Right lobe of liver (tissue), 6 donors: ENCODE measurements at places on chromosomes 13 and 19. TPM values are rescaled to one million over a fixed set of nuclear protein-coding genes. Genes with fewer than 3 reads are reported as not detected.

Gene NDUFB7
- 84.0 TPM for total RNA-seq

Gene GAMT
- 176 TPM for total RNA-seq

Gene GJB6
- total RNA-seq = not detected

Gene NALCN
- 0.81 TPM for total RNA-seq

Gene SERP2
- total RNA-seq = 3.2 TPM

Gene ATP4A
- not detected for total RNA-seq

Gene HAUS5
- 5.0 TPM for total RNA-seq

DNA sequence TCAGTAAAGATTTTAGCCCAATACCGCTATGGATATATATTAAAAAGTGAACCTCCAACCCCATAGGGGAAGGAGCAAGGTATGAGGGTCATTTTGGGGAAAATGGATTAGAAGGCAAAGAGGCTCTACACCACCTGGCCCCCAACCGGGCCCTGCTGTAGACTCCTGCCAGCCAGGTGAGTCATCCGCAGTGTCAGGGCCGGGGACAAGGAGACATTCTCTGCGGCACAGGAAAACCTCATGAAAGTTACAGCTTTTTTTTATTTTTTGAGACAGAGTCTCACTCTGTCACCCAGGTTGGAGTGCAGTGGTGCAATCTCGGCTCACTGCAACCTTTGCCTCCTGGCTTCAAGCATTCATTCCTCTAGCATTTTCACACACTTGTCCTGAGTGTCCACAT lies 32.0 kb downstream of the ZFR2 start:
- H3K4me1 ChIP-seq = no peaks in the 10 kb centered on the region
- no peak overlapping the region for H3K4me3 ChIP-seq
- DNase-seq = no peak
- H3K36me3 ChIP-seq = no peaks in the 10 kb centered on the region
- H3K27me3 ChIP-seq = no peaks in the 10 kb centered on the region
- H3K27ac ChIP-seq = no peak overlapping the region

- H3K27ac ChIP-seq = peak overlapping the region; percentile 47
- H3K36me3 ChIP-seq = no peaks in the 10 kb centered on the region
- H3K4me1 ChIP-seq = no peaks in the 10 kb centered on the region
- DNase-seq = no peak
- H3K4me3 ChIP-seq = no peak overlapping the region
Measured at GRCh38 chr19:10338940-10339339, 484 bp downstream of the ICAM3 start.

GRCh38 chr13:23842406-23842805 lies 46.8 kb downstream of the MIPEP start:
- no peaks in the 10 kb centered on the region for H3K4me1 ChIP-seq
- no peak for DNase-seq
- H3K36me3 ChIP-seq = no peaks in the 10 kb centered on the region
- H3K4me3 ChIP-seq = no peak overlapping the region

DNA sequence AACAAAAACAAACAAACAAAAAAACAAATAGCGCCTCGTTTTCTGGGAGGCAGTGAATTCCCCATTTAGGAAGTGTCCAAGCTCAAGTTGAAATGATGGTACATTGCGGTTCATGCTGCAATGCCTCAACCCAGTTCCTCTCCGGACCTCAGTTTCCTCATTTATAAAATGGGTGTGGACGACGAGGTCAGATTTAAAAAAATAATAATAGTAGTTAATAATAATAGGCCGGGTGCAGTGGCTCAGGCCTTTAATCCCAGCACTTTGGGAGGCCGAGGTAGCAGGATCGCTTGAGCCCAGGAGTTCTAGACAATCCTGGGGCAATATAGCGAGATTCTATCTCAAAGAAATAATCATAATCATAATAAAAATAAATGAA lies 15.5 kb upstream of the ERCC1 start:
- H3K27me3 ChIP-seq = no peaks in the 10 kb centered on the region
- H3K4me1 ChIP-seq = peaks cover 5% of the 10 kb centered on the region
- no peaks in the 10 kb centered on the region for H3K36me3 ChIP-seq
- DNase-seq = no peak
- no peak overlapping the region for H3K27ac ChIP-seq
- peak overlapping the region; percentile 67 for H3K4me3 ChIP-seq

GRCh38 chr13:83153848-83154247 lies 728.4 kb downstream of the SLITRK1 start:
- H3K27me3 ChIP-seq = no peaks in the 10 kb centered on the region
- no peak for DNase-seq
- no peak overlapping the region for H3K27ac ChIP-seq
- H3K36me3 ChIP-seq = no peaks in the 10 kb centered on the region
- no peaks in the 10 kb centered on the region for H3K4me1 ChIP-seq

DNA sequence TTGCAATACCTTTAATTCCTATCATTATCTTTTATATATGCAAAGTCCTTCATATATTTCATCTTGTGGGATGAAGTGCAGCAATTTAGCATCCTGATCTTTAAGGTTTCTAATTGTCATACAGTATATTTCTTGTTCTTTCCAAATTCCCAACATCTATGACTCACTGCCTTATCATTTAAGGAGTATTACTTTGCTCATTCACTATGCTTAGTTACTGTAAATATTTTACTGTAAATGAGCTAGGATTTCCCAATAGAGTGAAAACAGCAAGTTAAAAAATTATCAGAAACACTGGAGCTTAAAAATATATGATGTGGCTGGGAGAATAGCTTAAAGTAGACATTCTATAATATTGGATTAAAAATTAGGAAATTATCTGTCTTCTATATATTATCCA lies 69.9 kb downstream of the SLITRK6 start:
- no peak overlapping the region for H3K4me3 ChIP-seq
- H3K27ac ChIP-seq = no peak overlapping the region
- no peaks in the 10 kb centered on the region for H3K27me3 ChIP-seq
- no peaks in the 10 kb centered on the region for H3K36me3 ChIP-seq
- DNase-seq = no peak
- no peaks in the 10 kb centered on the region for H3K4me1 ChIP-seq

GRCh38 chr19:49983645-49984229 lies 22.8 kb upstream of the SIGLEC11 start:
- no peaks in the 10 kb centered on the region for H3K4me1 ChIP-seq
- H3K36me3 ChIP-seq = peaks cover 25% of the 10 kb centered on the region
- DNase-seq = no peak
- no peaks in the 10 kb centered on the region for H3K27me3 ChIP-seq
- H3K4me3 ChIP-seq = no peak overlapping the region

- H3K27me3 ChIP-seq = no peaks in the 10 kb centered on the region
- H3K27ac ChIP-seq = no peak overlapping the region
- H3K36me3 ChIP-seq = no peaks in the 10 kb centered on the region
- no peak for DNase-seq
- no peaks in the 10 kb centered on the region for H3K4me1 ChIP-seq
Measured at GRCh38 chr13:75021151-75021550, 460.8 kb downstream of the TBC1D4 start.

GRCh38 chr13:64506246-64506645 lies 2723.9 kb downstream of the PCDH9 start:
- H3K27me3 ChIP-seq = no peaks in the 10 kb centered on the region
- no peak overlapping the region for H3K27ac ChIP-seq
- no peak for DNase-seq
- H3K36me3 ChIP-seq = no peaks in the 10 kb centered on the region
- H3K4me3 ChIP-seq = no peak overlapping the region

DNA sequence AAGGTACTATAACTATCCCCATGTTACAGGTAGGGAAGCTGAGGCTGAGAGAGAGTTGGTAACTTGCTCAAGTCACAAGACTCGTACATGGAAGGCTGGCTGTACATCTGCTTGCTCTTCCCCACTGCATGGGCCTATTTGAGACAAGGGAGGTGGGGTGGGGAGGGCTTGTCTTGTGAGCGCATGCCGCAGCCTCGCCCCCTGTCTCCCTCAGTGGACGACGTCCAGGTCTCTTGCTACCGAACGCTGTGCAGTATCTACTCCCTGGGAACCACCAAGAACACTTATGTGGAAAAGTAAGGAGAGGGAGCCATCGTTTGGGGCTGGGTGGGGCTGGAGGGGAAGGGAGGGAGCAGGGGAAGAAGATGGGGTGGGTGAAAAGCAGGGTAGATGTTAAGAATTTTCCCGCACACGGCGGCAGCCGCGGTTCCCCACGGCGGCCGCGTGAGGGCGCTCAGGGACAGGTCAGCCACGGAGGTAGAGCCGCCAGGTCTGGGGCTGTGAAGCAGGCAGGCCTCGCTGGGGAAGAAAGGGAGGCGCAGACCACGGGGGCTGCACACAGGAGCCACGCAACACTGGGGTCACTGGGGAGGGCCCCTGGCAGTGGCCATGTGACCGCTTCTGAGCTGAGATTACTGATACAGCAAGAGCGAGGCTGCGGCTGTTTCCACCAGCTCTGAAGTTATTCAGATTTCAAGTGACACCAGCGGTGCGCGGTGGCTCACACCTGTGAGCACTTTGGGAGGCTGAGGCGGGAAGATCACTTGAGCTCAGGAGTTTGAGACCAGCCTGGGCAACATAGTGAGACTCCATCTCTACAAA lies 81.5 kb downstream of the RYR1 start:
- no peaks in the 10 kb centered on the region for H3K4me1 ChIP-seq
- DNase-seq = peak; percentile 71
- H3K27me3 ChIP-seq = no peaks in the 10 kb centered on the region
- no peak overlapping the region for H3K27ac ChIP-seq
- no peak overlapping the region for H3K4me3 ChIP-seq

- no peaks in the 10 kb centered on the region for H3K4me1 ChIP-seq
- H3K27ac ChIP-seq = no peak overlapping the region
- H3K36me3 ChIP-seq = no peaks in the 10 kb centered on the region
- H3K4me3 ChIP-seq = no peak overlapping the region
Measured at GRCh38 chr19:50921426-50922316, 10.5 kb upstream of the KLK4 start.

GRCh38 chr13:28531077-28531844 lies 36.3 kb upstream of the FLT1 start:
- H3K27ac ChIP-seq = peak overlapping the region; percentile 56
- no peaks in the 10 kb centered on the region for H3K36me3 ChIP-seq
- DNase-seq = peak; percentile 60
- H3K27me3 ChIP-seq = peaks cover 4% of the 10 kb centered on the region

GRCh38 chr13:102255409-102255808 lies 146.4 kb downstream of the FGF14 start:
- no peaks in the 10 kb centered on the region for H3K36me3 ChIP-seq
- no peak overlapping the region for H3K27ac ChIP-seq
- DNase-seq = no peak
- H3K4me3 ChIP-seq = no peak overlapping the region

DNA sequence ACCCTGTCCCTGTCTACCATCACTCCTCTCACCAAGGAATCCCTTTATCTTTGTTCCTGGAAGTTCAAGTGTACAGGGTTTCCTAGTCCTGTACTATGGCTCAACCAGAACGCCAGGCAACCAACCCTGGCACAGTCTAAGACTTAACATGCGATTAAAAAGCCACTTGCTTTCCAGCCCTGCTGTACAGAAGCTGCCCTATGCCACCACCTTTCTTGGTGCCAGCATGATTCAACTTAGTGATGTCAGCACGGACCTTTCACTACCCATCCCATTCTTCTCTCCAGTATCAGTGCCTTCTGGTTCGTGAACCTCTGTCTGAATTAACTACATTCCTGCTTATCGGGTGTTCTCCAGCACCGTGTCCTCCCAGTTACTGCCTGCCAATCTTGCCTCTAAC lies 151.1 kb downstream of the KLF12 start:
- no peaks in the 10 kb centered on the region for H3K36me3 ChIP-seq
- H3K4me1 ChIP-seq = no peaks in the 10 kb centered on the region
- H3K27ac ChIP-seq = no peak overlapping the region
- no peak overlapping the region for H3K4me3 ChIP-seq
- no peaks in the 10 kb centered on the region for H3K27me3 ChIP-seq
- no peak for DNase-seq

- no peak for DNase-seq
- H3K27me3 ChIP-seq = no peaks in the 10 kb centered on the region
- H3K27ac ChIP-seq = no peak overlapping the region
- no peaks in the 10 kb centered on the region for H3K36me3 ChIP-seq
- no peak overlapping the region for H3K4me3 ChIP-seq
Measured at GRCh38 chr13:74205313-74205690, 71.1 kb upstream of the KLF12 start.

- H3K36me3 ChIP-seq = no peaks in the 10 kb centered on the region
- no peaks in the 10 kb centered on the region for H3K4me1 ChIP-seq
- H3K4me3 ChIP-seq = no peak overlapping the region
- no peak for DNase-seq
- H3K27ac ChIP-seq = no peak overlapping the region
- no peaks in the 10 kb centered on the region for H3K27me3 ChIP-seq
Measured at GRCh38 chr19:53055117-53055516, 10.6 kb downstream of the ERVV-2 start.

DNA sequence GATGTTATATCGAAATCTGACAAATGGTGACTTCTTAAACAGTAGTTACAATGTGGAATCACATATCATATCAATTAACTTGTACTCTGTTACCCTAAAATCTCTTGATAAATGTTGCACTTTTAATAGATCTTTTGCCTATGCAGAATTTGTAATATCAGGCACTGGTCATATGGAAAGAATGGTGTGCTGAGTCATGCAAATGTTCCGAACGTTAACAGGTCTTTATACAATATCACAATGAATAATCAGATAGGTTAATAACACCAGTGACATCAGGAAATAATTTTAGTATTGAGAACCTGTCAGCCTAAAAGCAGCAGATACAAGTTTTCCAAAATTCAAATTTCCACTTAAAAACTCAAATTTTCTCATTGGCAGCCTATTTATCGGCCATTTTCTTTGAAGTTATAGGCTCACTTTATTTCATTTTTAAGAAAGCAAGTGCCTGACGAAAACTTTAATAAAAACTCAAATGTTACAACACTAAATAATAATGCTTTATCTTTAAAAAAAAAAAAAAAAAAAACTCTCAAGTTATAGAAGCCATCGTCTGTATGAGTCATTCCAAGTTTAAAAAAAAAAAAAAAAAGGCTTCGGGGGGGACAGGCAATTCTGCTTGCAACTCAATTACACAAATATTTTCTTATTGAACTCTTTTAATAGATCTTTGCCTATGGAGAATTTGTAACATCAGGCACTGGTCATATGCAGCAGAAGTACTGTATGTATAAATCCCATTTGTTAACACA lies 180.9 kb downstream of the DIAPH3 start:
- no peaks in the 10 kb centered on the region for H3K36me3 ChIP-seq
- H3K4me1 ChIP-seq = no peaks in the 10 kb centered on the region
- H3K4me3 ChIP-seq = no peak overlapping the region
- no peak for DNase-seq

- no peaks in the 10 kb centered on the region for H3K36me3 ChIP-seq
- H3K4me1 ChIP-seq = no peaks in the 10 kb centered on the region
- peaks cover 26% of the 10 kb centered on the region for H3K27me3 ChIP-seq
- no peak overlapping the region for H3K4me3 ChIP-seq
- H3K27ac ChIP-seq = no peak overlapping the region
- no peak for DNase-seq
Measured at GRCh38 chr13:27918918-27919658, 712 bp upstream of the PDX1 start.

DNA sequence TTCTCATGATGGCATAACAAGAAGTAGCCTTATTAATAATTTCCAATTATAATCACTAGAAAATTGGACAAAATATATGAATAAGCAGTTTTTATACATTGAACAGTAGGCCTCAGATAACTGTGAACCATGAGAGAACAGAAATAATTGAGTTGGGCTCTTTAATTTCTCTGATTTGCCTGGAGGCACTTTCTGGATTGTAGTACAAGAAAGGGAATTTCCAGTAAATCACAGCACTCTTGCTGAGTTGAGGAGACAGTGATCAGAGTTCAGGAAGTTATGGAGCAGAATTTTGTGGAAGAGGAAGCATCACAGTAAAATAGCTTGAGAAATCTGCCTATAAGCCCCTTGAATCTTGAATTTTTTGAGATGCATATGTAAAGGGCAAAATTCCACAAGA lies 216.2 kb downstream of the MAB21L1 start:
- DNase-seq = no peak
- no peak overlapping the region for H3K4me3 ChIP-seq
- no peaks in the 10 kb centered on the region for H3K36me3 ChIP-seq
- no peaks in the 10 kb centered on the region for H3K27me3 ChIP-seq
- H3K27ac ChIP-seq = no peak overlapping the region
